ENCODE measurements at places on chromosomes 7 and 10. TPM values are rescaled to one million over a fixed set of nuclear protein-coding genes. Genes with fewer than 3 reads are reported as not detected.

DNA sequence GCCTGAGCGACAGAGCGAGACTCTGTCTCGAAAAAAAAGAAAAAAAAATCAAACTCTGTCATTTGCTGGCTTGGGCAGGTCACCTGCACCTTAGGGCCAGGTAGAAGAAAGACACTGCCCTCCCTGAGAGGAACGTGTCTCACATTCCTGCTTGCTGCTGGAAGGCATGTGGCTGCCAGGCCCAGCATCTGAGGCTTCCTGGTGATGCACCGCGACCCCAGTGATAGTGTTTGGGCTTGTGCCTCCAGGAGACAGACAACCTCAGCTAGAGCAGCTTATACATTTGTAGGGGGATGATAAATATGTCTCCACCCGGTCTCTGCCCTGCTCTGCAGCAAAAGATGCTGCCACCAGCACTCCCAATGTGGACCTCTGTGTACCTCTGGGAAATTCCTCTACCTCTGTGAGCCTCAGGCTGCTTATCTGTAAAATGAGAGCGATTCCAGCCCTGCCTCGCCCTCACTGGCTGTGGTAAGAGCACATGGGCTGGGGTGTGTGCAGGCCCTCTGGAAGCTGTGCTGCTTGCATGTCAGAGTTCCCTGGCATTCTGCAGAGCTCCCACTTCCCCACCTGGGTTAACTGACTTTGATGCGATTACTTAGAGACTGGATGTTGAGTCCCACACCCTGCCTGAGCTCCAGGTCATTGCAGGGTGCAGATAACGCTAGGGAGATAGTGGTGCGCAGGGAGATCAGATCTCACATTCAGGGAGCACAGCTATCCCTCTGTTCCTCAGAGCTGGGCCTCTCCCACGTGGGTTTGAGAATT lies 19.9 kb downstream of the SLC29A3 start:
- peaks cover 35% of the 10 kb centered on the region for H3K4me1 ChIP-seq
- H3K36me3 ChIP-seq: no peaks in the 10 kb centered on the region
- peak; percentile 55 for DNase-seq
- no peak overlapping the region for H3K27ac ChIP-seq
- H3K27me3 ChIP-seq: no peaks in the 10 kb centered on the region
- H3K4me3 ChIP-seq: no peak overlapping the region

DNA sequence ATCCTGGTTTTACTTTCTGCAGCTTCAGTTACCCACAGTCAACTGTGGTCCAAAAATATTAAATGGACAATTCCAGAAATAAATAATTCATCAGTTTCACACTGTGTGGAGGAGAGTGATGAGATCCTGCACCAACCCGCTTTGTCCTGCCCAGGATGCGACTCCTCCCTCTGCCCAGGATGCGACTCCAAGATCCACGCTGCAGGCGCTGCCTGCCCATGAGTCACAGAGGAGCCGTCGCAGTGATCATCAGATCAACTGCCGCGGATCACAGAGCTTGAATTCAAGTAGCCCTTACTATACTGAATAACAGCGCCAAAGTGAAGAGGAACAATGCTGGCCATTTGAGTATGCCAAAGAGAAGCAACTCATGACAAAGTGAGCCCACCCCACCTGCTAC lies 61.5 kb downstream of the GRB10 start:
- no peaks in the 10 kb centered on the region for H3K27me3 ChIP-seq
- no peak overlapping the region for H3K27ac ChIP-seq
- H3K4me3 ChIP-seq: no peak overlapping the region
- DNase-seq: no peak
- H3K4me1 ChIP-seq: no peaks in the 10 kb centered on the region

DNA sequence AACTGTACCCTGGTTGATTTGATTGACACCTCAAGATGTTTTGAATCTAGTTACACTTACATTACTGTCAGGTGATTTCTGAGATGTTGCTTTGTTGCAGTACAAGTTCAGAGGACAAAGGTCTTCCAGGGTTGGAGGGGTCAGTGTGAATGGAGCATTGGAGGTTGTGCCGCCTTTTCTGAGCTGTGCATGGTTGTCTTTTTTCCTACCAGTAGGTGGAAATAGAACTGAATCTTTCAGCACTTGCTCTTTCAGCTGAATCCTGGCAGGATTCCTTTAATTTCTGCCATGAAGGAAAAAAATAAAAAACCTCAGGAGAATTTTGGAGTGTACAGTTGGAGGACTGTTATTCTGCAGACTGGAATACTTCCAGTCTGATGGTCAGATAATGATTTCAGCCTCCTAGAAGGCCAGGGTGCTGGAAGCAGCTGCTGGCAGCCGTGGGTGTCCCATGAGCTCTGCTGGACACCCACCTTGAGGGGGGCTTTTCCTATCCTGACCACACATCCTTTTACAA lies 82.7 kb downstream of the PLCE1 start:
- no peaks in the 10 kb centered on the region for H3K36me3 ChIP-seq
- no peaks in the 10 kb centered on the region for H3K27me3 ChIP-seq
- no peak overlapping the region for H3K27ac ChIP-seq
- H3K4me1 ChIP-seq: no peaks in the 10 kb centered on the region

- H3K27ac ChIP-seq: no peak overlapping the region
- peaks cover 44% of the 10 kb centered on the region for H3K27me3 ChIP-seq
- H3K4me3 ChIP-seq: no peak overlapping the region
- DNase-seq: no peak
- no peaks in the 10 kb centered on the region for H3K36me3 ChIP-seq
Measured at GRCh38 chr10:131650771-131651673, 249.8 kb upstream of the PPP2R2D start.

DNA sequence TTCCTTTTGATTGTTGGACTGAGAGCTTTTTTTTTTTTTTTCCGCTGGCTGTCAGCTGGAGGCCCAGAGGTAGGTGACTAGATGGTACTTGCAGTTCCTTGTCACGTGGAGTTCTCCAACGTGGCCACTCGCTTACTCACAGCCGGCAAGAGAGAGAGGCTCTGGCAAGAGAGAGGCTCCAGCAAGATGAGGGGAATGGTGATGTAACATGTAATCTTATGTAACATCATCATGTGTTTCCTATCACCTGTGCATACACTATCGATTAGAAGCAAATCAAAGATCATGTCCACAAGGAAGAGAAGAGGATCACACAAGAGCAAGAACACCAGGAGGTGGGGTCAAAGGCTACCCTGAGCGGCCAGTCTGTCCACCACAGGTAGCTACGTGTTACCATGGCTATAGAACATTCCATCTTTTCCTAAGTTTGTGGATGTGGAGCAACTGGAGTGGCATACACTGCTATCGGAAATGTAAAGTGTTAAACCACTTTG lies 4.0 kb upstream of the BORCS7 start:
- no peaks in the 10 kb centered on the region for H3K4me1 ChIP-seq

DNA sequence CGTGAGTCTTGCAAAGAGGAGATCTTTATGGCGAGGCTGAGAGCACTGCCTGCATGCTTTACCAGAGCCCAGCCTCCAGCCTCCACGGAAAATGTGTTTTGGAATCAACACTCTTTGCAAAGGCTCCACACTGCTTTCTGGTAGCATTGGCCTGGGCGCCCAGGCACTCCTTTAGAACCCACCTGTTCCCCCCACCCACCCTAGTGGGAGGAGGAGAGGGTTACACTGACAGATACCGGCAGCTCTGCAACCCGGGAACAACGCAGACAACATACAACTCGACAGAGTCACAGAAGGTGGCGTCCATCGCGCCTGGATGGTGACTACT lies 5.5 kb upstream of the MNX1 start:
- no peak overlapping the region for H3K27ac ChIP-seq
- H3K36me3 ChIP-seq: no peaks in the 10 kb centered on the region
- H3K4me3 ChIP-seq: no peak overlapping the region
- H3K4me1 ChIP-seq: peaks cover 32% of the 10 kb centered on the region
- no peak for DNase-seq

Gene CXCL12
- 0.18 TPM for total RNA-seq

Gene FRG2B
- not detected for total RNA-seq

Gene OPALIN
- total RNA-seq: not detected

Data from K562 (cell line).